ENCODE measurements at places on chromosomes 4 and X.

DNA sequence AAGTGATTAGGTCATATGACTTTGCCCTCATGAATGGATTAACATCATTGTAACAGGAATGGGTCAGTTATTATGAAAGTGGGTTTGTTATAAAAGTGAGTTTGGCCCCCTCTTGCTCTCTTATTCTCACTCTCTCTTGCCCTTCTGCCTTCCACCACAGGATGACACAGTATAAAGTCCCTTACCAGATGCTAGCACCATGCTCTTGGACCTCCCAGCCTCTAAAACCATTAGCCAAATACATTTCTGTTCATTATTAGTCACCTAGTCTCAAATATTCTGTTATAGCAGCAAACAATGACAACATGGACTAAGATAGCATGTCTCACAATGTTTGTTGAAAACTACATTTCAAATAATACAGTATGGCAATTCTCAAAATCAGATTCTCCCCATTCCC, 59.7 kb downstream of the RWDD4 start:
- DNase-seq, result no peak

- no peak for DNase-seq
Measured at GRCh38 chr4:6301732-6302442, 32.2 kb downstream of the WFS1 start.

GRCh38 chr4:25123236-25123635, 37.0 kb downstream of the SEPSECS start:
- no peak for DNase-seq

GRCh38 chr4:108216510-108216909, 47.8 kb upstream of the LEF1 start:
- DNase-seq, result no peak

DNA sequence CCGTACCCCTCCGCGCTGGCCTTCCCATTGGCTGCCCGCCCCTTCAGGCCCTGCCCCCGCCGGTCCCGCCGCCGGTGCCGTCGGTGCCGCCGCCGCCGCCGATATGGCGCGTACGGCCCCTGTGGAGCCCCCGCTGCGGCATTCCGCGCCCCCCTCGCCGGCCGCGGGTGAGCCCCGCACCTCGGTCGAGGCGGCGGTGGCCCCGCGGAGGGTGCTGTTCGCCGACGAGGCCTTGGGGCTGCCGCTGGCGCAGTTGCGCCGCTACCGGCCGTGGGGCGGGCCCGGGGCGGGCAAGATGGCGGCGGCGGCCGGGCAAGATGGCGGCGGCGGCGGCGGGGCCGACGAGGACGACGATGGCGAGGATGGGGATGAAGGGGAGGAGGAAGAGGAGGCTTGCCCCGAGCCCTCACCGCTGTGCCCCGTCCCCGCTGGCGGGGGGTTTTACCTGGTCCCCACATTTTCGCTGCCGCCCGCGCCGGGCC, at the start of gene PPP1R3F:
TSS of gene PPP1R3F (plus strand) at position 27 of the 482 bp plus-strand sequence. CDS start at position 104, 77 bp downstream.
- DNase-seq, result no peak

GRCh38 chrX:43699475-43699874, 43.4 kb downstream of the MAOA start:
- DNase-seq, result no peak

DNA sequence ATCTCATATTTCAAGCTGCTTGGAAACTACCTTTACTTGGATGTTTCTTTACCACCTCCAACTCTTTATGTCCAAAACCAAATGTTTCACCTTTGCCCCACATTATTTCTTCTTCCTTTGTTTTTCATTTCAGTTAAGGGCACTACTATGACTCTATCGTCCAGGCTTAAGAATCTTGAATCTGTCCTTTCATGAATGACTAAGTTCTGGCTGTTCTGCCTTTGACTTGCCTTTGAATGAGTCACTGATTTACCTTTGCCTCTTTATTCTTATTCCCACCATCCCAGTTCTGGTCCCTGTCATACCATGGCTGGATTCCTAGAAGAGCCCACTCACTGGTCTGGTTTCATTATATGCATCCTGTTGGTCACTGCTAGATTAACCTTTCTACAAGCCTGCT, 30.6 kb upstream of the PLAC1 start:
- DNase-seq, result no peak

DNA sequence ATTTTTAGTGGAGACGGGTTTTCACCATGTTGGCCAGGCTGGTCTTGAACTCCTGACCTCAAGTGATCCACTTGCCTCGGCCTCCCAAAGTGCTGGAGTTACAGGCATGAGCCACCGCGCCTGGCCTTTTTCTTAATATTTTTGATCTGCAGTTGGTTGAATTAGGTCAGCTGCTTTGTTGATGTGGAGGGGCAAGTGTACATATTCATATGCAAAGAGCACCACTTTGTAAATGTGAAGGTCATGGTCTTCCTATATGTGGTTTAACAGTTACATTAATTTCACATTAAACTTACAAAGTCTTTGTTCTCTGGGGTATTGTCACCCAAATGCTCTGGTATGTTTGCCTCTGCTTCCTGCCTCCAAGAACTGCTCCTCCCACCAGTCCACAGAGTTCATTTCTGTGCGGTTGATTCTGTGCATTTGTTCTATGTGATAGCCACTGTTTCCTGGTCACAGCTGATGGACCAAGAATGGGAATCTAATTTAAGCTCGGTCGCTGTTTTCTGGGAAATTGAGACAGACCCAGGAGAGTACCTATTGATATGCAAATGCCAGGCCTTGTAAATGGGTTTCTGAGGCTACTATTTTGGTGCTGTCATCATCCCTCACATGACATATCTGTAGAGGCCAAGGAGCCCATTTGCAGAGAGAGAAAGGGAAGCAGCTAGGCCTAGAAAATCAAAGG, 26.9 kb upstream of the HPSE start:
- DNase-seq, result no peak

DNA sequence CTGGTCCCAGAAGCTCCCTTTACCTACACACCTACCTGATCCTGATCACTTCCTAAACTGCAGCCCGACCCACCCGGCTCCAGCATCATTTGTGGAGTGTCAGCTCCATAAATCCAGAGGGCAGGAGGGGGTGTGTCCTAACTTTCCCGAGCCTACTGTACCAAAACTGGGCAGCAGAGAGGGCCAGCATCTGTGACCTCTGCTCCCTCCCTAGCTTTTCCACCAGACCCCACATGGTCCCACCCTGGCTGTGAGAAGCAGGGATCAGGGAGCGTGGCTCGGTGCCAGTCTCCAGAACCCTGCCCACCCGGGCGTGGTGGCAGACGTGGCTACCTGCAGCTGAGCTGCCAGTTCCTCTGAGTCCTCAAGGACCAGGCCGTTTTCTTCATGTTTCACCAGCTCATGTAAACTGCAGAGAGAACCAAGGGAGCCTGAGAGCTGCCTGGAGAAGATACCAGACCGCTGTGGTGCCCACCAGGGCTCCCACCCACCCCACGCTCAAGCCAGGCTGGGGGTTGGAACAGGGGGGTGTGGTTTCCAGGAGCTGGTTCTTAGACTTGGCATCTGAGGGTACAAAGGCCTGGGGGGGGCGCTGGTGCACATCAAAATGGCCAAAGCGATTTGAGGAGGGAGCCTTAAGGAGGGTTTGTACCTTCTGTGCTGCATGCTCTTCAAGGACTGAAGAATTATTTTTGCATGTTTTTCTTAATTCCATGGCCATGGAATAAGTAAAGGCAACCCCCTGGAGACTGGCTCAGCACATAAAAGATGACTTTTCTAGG, 76.7 kb upstream of the DRD5 start:
- DNase-seq, result no peak

GRCh38 chr4:25080571-25080970, 49.8 kb upstream of the LGI2 start:
- DNase-seq, result no peak

- no peak for DNase-seq
Measured at GRCh38 chrX:57156397-57157049, 19.3 kb upstream of the SPIN2A start.

GRCh38 chr4:41989994-41990364, 351 bp upstream of the SLC30A9 start:
- DNase-seq, result no peak

- DNase-seq, result no peak
Measured at GRCh38 chrX:15441464-15441863, 51.7 kb downstream of the PIR start.

All from natural killer cell (primary cell).